ENCODE measurements at places on chromosomes 5 and 9.

- DNase-seq, result no peak
Measured at GRCh38 chr5:81393783-81394718, at the start of gene ACOT12. Gene ACOT12 (minus strand): TSS chr5:81394134. CDS start chr5:81394114, 20 bp downstream.

GRCh38 chr9:130940693-130941576, 1.9 kb upstream of the FIBCD1 start:
- peak; percentile 54 for DNase-seq

DNA sequence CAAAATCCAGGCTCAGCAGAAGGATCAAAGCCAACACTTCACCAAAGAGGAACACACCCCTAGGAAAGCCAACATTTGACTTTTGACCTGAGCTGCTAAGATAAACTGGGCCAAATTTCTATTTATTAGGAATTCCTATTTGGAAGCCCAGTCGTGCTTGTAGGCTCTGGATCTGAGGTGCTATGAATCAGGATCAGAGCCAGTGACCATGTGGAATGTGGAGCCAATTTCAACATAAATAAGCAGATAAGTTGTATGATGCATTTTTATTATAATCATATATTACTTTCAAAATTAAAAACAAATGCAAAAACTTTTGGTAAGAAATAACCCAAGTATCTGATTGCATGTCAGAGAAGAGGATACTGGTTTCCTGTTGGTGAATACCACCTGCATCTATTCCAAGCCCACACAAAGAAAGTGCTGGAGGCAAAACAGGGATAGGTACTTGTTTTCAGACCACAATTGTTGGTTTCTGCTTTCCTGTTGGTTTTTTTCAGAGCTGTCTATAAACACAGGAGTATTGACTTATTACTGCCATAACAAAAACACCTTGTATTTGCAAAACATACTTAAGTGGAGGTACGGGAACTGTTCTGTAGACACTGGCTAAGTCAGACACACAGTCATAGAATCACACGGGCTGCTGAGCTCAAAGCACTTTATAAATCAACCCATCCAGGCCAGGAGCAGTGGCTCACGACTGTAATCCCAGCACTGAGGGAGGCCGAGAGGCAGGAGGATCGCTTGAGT, 52.8 kb downstream of the ARL15 start:
- no peak for DNase-seq

DNA sequence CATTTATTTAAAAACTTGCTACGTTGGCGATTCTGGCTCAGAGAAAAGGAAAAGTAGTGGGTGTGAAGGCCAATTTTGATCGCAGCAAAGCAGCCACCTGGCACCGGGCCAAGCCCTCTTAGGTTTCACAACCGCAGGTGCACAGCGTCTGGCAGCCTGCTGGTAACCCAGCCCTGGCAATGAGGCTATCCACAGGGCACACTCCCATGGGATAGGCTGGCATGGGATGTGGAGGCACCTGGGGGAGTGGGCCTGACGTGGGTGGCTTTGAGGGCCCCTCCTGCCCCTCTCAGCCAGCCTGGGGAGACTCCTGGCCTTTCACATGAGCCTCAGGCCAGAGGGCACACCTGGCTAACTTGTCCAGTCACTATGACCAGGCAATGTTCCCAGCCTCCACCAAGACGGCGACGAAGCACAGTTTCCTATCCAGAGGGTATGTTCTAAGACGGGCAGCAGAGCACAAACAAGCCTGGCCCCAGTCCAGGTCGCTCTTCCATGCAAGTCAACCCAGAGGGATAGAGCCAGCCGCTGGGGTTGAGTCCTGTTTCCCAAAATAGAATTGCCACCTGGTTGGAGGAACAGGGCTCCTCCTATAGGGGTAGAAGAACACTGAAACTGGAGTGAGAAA, 19.0 kb downstream of the CMBL start:
- DNase-seq, result no peak

GRCh38 chr5:105903069-105903468, 1767.7 kb downstream of the EFNA5 start:
- no peak for DNase-seq

DNA sequence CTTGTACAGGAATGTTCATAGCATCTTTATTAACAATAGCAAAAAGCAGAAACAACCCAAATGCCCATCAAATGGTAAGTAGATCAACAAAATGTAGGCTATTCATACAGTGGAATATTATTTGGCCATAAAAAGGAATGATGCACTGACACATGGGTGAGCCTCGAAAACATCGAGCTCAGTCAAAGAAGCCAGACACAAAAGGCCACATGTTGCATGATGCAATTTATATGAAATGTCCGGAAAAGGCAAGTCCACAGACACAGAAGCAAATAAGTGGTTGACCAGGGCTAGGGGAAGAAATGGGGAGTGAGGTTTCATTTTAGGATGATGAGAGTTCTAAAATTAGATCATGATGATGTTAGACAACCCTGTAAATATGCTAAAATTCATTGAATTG, 16.5 kb upstream of the SLC2A8 start:
- no peak for DNase-seq

- DNase-seq, result no peak
Measured at GRCh38 chr5:8362495-8362894, 493.5 kb downstream of the MTRR start.

- DNase-seq, result no peak
Measured at GRCh38 chr5:149239917-149240316, 31.7 kb upstream of the AFAP1L1 start.

DNA sequence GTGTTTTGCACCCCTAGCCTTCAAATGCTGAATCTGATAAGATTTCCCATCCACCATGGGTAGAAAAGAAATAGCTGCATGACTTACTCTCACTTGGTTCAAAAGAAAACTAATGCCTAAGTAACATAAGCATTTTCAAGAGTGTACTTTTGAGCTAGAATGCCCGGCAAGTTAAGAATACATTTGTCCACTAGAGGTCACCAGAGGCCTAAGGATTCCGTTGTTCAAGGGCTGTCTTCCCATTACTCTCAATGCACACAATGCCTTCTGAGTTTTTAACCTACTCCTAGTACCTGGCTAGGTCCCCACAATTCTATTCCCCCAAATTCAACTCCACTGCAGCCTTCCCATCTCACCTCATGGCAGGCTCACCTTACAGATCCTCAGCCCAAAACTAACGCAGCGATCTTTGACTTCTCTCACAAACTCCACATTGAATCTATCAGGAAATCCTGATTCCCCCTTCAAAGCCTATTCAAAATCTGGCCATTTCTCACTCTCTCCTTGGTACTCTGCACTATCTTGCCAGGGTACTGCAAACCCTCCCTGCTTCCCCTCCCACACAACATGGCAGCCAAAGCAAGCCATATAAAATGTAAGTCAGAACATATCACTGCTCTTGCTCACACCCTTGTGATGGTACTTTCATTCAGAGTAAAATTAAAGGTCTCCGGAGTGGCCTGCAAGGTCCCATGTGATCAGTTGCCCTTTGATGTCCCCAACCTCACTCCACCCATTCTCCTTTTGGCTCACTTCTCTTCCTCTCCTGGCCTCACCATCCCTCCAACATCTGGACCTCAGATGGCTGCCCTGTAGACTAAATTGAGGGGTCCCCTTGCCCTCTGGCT, 13.4 kb downstream of the OXCT1 start:
- peak; percentile 21 for DNase-seq

- no peak for DNase-seq
Measured at GRCh38 chr9:7729371-7730163, 70.0 kb downstream of the DMAC1 start.

GRCh38 chr9:14021871-14022525, 291.9 kb downstream of the NFIB start:
- DNase-seq, result no peak

DNA sequence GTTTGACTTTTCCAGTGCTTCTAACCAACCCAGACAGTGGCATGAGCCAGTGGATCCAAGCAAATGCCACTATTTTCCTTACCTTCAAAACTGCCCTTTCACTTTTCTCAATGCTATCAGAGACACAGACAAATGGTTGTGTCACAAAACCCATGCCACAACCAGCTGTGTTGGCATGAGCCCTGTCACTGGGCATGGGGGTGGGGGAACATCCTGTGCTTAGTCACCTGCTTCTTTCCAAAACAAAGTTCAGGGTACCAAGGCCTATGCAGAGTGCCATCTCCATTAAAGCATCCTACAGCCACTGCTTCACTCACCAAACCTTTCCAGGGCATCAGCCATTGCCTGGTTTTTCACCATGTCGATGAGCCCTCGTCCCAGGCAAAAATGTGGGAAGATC, 30.1 kb downstream of the NIPSNAP3B start:
- DNase-seq, result no peak

- no peak for DNase-seq
Measured at GRCh38 chr9:110049699-110050450, 158.1 kb downstream of the C9orf152 start.

DNA sequence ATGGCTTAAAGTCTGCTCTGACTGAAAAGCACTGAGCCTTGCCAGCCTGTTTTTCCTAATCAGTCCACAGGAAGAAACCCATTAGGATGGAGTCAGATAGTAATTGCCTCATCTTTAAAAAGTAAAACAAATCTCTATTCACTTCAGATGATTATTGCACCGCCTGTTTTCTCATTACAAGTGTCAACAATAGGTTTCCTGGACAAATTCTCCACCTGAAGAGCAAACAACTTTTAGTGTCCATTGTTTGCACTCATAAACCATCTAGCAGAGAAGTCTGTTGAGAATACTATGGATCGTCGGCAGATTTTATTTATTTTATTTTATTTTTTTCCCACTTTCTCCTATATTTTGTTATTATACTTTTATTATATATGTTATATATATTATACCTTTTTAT, 20.3 kb downstream of the C5orf63 start:
- DNase-seq, result no peak

GRCh38 chr5:746258-746761, 38.2 kb downstream of the ZDHHC11B start:
- no peak for DNase-seq

- no peak for DNase-seq
Measured at GRCh38 chr9:76302947-76303550, 91.2 kb downstream of the RFK start.

- no peak for DNase-seq
Measured at GRCh38 chr9:68546596-68547390, 6.1 kb upstream of the TMEM252 start.

- DNase-seq, result no peak
Measured at GRCh38 chr9:33102551-33103210, 26.2 kb upstream of the SMU1 start.

DNA sequence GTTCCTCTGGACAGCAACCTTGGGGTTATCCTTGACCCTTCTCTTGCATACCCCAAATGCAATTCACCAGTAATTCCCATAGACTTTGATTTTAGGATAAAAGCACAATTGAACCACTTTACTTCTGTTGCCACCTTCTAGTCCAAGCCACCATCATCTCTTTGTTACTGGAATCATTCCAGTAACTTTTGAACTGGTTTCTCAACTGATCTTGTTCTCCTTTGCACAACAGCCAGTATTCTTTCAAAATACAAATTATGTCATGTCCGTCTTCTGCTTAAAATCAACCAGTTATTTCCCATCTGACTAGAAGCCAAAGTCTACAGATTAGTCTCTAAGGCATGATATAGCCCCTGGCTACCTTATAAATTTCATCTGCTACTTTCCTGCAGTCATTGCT, 21.4 kb downstream of the SLC25A46 start:
- DNase-seq, result no peak

GRCh38 chr9:5900622-5901021, 9.9 kb downstream of the MLANA start:
- DNase-seq, result no peak

GRCh38 chr9:110626101-110626829, 42.3 kb upstream of the MUSK start:
- no peak for DNase-seq

DNA sequence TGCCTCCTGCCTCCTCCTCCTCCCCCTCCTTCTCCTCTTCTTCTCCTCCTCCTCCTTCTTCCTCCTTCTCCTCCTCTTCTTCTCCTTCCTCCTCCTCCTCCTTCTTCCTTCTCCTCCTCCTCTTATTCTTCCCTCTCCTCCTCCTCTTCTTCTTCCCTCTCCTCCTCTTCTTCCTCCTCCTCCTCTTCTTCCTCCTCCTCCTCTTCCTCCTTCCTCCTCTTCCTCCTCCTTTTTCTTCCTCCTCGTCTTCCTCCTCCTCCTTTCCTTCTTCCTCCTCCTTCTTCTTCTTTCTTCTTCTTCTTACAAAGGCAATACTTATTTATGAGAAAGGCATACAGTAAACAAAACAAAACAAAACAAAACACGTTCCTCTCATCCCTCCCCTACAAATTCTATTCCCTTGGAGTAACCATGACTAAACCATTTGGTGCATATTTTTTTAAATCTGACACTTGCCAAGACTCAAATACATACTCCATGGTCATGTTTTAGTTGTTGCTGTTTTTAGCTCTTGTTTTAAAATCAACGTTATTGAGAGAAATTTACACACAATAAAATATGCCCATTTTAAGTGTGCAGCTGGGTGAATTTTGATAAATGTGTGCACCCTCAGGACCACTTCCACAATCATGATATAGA, 135.6 kb downstream of the FOXD1 start:
- no peak for DNase-seq

DNA sequence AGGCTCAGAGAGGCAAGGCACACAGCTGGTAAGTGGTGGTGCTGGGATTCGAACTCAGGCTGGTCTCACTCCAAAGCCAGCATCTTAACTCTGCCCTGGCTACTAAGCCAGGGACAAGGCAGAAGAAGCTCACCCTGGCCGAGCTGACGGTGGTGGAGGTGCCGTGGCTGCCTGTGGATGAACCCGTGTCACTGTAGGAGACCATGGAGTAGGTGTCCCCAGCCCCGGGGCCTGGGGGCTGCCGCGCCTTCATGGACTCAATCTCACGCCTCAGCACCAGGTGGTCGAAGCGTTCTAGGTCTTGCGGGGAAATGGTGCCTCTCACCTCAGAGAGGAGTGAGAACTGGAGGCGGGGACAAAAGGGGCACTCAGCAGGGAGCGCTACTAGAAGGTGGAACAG, 35.4 kb upstream of the AKNA start:
- no peak for DNase-seq

DNA sequence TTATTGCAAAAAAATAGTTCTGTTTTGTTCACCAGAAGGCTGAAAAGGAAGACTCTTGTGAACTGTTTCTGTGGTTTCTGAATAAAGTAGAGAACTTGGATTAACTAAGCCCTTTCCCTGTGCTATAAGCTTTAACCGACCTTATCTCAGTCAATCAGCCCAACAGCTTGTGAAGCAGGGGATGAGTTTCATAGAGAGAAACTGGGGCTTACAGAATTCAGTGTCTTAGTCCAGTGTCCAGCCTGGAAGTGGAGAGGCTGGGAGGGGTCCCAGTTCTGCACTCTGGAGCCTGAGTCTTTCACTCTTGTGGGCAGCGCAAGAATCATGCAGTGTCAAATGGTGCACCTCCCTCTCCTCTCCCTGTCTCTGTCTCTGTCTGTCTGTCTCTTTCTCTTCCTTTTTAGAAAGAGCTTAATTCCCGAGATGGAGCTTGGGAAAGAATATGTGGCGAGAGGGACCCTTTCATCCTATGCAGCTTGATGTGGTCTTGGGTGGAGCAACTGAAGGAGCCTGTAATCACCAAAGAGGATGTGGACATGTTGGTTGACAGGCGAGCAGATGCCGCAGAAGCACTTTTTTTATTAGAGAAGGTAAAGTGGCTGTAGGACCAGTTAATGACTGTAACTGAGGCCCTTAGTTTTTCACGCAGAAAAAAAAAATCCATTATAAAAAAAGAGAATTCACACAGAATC, 17.0 kb downstream of the PTPDC1 start:
- DNase-seq, result no peak
